ENCODE measurements at places on chromosomes 2 and 18.

DNA sequence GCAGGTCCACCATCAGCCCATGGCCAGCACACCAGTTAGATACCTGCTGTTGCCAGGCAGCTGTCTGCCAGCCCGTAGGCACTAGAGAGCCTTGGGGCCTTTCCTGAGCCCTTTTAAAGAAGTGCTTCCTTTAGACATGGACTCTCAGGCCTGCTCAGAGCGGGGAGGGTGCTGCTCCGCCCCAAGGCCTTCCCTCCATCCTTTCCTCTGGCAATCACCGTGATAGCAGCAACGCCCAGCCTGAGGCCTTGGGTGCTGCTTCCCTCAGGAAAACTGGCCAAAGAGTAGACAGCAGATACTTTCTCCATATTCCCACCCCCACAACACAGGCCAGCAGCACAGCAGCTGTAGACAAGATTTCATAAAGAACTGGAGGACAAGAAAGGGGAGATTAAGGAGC lies 22.3 kb upstream of the C1QL2 start:
- no peak for DNase-seq

- DNase-seq: no peak
Observed at GRCh38 chr2:212523756-212524155, 14.8 kb downstream of the ERBB4 start.

- no peak for DNase-seq
Observed at GRCh38 chr2:132463719-132464118, 47.1 kb downstream of the GPR39 start.

GRCh38 chr2:6516674-6517073 lies 349.0 kb downstream of the CMPK2 start:
- no peak for DNase-seq

DNA sequence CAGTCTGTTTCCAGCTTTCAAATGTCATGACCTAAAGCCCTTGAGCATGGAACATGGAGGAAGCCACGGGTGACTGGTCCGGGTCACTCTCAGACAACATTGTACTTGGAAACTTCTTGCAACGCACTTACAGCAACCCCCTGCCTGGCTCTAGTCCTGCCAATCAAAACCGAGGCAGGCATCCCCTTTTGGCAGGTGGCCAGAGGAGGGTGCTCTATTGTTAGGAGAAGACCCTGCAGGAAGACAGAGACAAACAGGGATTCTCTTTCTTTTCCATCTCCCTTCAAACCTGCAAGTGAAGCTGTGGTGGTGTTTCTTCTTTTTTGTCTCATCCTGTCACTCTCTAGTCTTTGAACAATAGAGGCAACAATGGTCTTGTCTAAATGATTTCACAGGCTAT lies 667.2 kb downstream of the ZEB2 start:
- DNase-seq: no peak

DNA sequence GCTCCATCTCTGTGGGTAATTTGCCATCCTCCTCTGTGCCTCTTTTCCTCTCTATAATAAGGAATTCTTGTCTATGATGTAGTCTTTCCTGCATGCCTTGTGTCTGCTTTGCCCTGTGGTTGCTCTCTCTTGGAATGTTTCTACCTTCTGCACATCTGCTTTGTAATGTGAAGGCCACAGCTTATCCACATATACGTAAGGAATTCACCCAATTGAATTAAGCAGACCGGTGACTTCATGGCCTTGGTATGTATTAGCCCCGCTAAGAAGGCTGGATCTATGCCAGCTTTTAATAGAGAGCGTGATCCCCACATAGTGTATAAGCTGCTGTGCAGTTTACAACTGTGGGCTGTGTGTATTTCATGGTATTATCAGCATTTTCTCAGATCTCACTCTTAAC lies 274.7 kb downstream of the RNF144A start:
- DNase-seq: no peak

DNA sequence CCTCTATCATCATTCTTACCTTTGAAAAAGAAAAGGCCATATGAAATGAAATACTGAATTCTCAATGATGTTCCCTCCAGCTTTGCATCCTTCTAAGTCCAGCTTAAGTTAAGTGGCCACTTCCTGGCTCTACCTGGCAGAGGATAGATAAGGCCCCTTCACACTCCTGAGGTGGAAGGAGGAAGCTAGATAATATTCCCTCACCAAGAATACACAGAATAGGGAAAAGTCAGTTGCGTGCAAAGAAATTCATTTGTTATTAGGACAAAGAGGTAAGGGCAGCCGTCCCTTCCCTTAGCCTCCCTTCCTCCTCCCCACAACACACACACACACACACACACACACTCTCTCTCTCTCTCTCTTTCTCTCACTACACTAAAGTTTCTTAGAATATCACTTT lies 37.5 kb downstream of the OLA1 start:
- DNase-seq: no peak

Data from NCI-H1436 treated with DMSO at 0.1 percent for 48 hours (cell line).